ENCODE measurements at places on chromosomes 12 and 14. TPM values are rescaled to one million over a fixed set of nuclear protein-coding genes. Genes with fewer than 3 reads are reported as not detected.

The BICDL1 gene
- 153 TPM for total RNA-seq

The TRHDE gene
- not detected for total RNA-seq

The OR4E2 gene
- total RNA-seq, result not detected

The IL26 gene
- total RNA-seq, result not detected

The NRXN3 gene
- total RNA-seq, result not detected

The POTEM gene
- total RNA-seq, result not detected

The KERA gene
- not detected for total RNA-seq

The MANSC1 gene
- total RNA-seq, result 0.35 TPM

The HECTD4 gene
- total RNA-seq, result 51.8 TPM

The FGF23 gene
- not detected for total RNA-seq

The SNW1 gene
- 99.7 TPM for total RNA-seq

The KRT73 gene
- 5.7 TPM for total RNA-seq

The SYCP3 gene
- total RNA-seq, result 0.23 TPM

The WSCD2 gene
- not detected for total RNA-seq

The SLC25A21 gene
- total RNA-seq, result not detected

The DACT1 gene
- total RNA-seq, result 1.4 TPM

The RNF212B gene
- not detected for total RNA-seq

The HRK gene
- not detected for total RNA-seq

Measured in CD4-positive, alpha-beta memory T cell (primary cell).